Stimulated activated CD8-positive, alpha-beta memory T cell treated with anti-CD3 and anti-CD28 coated beads, Interleukin-4, amount 100 ng/mL, for 4 hours (primary cell): ENCODE measurements at places on chromosomes 6 and 20.

GRCh38 chr20:43681468-43681942 is 14.6 kb downstream of the MYBL2 start:
- no peak for DNase-seq

DNA sequence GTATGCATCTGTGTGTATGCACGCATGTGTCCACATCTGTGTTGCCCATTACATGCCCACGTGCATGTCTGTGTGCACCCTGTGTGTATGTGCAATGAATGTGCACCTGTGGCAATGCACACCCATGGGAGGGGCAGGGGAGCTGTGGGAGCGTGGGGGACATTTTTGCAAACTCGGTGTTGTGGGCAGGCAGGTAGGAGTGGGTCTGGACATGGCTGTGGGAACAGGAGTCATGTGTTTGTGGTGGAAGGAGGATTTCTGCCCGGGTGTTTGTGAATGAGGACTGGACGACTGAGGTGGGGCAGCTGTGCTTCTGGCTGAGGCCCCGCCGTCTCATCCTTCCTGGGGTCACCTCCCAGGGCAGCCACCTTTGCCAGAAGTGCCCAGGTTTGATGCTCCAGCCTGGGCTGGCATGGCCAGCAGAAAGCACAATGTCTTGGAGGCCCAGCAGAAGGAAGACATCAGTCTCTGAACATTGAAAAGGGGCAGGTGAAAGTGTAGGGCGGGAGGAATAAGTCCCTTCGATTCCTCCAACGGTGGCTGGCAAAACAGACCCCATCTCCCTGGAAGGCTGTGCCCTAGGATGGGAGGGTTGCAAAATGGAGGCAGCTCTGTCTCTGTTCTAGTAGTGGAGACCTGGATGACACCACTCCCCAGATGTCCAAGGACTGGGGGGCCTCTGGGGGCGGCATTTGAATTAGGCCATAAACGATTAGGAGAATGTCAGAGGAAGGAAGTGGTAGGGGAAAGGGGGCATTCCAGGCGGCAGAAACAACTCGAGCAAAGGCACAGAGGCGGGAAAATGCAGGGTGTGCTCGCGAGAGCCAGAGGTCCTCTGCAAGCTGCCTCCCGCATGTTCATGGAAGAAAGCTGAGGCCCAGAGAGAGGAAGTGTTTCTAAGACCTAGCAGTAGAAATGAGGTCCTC is 19.1 kb upstream of the ARMC12 start:
- DNase-seq = no peak

GRCh38 chr6:108363113-108363512 is 68.3 kb downstream of the AFG1L start:
- DNase-seq = no peak

GRCh38 chr20:37500311-37500710 is 20.7 kb upstream of the NNAT start:
- no peak for DNase-seq

DNA sequence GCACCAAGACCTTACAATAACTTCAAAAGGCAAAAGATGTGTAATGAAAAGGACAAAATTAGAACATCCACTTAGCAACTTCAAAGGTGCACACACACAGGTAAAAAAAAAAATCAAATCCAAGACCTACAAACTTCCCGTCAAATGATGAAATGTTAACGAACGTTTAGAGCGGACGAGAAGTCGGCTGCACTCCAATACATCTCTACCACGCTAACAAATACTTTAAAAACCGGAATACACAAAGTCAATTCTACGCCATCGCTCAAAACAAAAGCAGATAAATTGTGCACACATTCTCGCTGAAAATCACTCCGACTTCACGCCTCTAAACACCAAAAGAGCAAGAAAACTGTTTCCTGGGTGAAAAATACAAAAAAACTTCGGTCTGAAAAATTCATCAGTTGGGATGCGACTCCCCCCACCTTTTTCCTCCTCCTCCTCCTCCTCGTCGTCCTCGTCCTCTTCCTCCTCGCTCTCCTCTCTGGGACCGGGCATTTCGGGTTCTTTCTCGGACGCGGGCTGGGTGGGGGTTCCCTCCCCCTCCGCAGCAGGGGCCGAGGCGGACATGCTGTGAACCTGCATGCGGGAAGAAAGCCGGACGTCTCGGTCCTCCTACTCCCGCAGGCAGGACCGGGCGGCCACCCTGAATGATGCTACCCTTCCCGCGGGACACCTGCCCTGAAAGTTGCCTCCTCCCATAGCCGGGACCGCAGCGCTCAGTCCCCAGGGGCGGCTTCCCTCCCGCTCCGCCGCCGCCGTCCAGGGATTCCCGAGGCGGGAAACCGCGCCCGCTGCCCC is 712 bp downstream of the DEK start:
- no peak for DNase-seq

DNA sequence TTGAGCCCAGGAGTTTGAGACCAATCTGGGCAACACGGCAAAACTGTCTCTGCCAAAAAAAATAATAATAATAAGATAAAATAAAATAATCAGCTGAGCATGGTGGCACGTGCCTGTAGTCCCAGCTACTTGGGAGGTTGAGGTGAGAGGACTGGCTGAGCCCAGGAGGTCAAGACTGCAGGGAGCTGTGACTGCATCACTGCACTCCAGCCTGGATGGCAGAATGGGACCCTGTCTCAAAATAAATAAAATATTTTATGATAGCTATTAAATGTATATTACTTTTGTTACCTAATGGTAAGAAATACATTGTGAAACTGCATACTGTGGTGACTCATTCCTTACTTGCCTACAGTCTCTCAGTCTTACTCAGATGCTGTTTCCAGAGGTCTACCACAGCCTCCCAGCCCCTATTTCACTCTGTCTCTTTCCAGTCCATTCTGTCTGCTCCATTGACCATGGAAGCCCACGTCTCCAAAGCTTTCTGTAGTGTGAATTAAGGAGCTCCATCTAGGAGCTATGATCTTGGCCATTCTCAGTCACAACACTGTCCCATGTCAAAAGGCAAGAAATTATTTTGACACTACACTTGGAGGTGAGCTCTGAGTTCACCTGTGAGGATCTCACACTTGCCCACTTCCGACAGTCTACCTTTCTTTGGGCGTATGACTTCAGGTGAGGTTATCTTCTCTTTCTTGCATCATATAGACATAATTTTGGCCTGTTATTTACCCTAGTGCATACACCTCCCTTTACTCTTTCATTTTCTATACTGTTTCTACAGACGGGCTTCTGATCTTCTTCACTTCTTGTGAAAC is 22.4 kb upstream of the SNX9 start:
- DNase-seq = no peak

- DNase-seq = no peak
These were observed 291.2 kb upstream of the HS3ST5 start for GRCh38 chr6:114634016-114634415.

DNA sequence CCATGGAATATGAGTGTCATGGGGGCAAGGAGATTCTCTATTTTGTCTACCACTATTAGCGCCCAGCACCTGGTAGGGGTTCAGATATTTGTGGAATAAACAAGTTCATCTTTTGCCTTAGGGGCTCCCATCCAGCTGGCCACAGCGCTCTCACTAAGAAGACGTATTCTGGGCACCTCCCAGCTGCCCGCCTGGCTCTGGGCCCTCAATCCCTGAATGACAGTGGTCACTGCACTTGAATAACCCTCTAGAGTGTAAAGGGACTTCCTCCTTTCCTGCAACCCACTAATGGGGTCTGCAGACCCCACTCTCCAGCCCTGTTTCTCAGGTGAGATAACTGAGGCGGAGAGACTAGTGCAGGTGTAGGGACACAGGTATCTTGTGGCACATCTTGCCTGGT is 36.2 kb downstream of the SNX5 start:
- DNase-seq = no peak

DNA sequence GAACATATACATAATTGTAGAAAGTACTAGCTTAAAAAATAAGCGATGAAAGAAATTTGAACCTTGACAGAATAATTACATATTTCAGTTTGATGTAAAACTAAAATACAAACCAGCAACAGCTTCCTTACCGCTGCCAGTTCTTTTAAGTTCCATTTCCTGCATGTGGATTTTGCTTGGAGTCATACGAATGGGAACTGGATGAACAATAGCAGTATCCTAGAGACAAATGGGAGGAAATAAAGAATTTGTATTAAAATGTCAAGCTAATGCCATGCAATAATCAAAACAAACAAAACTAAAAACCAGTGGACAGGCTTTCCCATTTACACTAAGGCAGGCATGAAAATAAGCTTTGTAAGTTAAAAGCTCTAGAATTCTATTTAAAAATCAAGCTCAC is 67.1 kb downstream of the REPS1 start:
- no peak for DNase-seq

DNA sequence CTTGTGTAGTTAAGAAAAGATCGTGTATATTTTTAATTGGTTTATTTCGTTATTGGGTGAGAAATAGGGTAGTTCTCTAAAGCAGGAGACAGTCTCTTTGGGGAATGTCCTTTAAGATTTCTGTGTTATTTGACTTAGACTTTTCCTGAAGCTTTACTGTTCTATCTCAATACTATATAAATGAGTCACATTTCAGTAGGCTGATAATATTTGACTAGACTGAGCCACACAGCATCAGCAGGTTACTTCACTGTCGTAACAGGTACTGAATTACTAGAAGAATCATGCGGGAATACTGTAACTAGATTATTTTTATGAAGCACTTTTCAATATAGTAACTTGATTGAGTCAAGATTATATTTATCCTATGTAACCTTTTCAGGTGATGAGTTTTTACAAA is 1.4 kb downstream of the SMAP1 start:
- DNase-seq = no peak

GRCh38 chr20:14986026-14986655 is 648.7 kb upstream of the FLRT3 start:
- no peak for DNase-seq

DNA sequence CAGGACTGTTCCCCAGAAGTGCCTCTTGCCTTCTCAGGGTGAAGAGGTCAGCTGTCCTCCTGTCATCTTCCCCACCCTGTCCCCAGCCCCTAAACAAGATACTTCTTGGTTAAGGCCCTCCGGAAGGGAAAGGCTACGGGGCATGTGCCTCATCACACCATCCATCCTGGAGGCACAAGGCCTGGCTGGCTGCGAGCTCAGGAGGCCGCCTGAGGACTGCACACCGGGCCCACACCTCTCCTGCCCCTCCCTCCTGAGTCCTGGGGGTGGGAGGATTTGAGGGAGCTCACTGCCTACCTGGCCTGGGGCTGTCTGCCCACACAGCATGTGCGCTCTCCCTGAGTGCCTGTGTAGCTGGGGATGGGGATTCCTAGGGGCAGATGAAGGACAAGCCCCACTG is 9.8 kb downstream of the PI16 start:
- no peak for DNase-seq

DNA sequence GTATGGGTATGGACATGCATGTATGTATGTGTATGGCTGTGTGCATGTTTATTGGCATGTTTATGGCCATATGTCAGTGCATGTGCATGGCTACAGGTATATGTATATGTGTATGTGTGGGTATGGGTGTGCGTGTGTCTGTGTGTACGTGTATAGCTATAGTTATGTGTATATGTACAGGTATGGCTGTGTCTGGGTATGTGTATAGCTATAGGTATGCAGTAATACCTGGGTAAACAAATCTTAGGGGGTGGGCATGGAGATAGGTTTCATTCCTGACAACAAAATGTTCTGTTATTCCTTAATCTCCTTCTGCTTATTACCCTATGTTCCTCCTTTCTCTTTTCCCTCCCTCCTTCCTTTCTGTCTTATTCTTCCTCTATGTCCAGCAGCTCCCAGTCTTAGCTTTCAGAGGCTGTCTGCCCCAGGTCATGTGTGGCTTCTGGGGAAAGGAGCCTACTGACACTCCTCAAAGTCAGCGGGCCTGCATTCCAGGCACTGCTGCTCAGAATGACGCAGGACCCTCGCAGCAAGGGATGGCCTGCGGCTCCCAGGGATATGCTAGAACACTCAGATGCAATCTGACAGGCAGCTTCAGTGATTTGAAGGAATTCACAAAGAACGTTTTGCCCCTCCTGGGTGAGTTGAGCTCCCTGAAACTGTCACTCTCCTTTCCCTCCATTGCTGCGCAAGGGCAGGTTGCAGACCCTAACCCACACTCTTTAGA is 139.3 kb upstream of the PHACTR1 start:
- no peak for DNase-seq

DNA sequence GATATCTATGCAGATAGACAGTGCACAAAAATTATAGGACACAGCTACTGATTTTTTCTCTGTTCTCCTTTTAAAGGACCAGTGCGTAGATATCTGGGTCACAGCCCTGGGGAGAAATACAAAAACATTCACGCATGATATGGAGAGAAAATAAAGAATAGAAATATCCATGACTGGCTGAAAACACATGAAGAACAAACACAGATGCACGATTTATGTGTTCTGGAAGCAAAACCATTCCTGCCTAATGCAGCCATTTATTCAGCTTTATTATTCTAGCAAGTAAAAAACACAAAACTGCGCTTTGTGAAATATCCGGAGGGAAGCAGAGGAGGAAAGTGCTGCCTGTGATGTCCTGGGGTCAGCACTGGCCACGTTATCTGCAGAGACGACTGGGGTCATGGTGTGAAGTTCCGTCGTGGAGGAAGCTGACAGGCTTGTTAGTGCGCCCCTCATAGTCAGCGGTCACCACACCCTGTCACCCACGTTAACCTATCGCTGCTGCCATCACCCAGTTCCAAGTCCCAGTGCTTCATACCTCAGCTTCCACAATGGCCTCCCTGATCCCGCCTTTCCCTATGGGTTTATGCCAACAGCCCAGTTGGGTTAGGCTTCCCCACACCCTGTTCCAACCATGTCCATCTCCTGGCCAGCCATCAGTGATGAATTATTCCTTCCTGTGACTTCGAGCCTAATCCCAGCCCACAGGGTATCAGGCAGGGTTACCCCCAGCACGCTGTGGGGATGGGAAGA is 86.6 kb upstream of the RPS6KA2 start:
- DNase-seq = no peak

GRCh38 chr6:91860541-91861335 is 1273.9 kb upstream of the MAP3K7 start:
- no peak for DNase-seq

- no peak for DNase-seq
These were observed 35.1 kb downstream of the TPD52L1 start for GRCh38 chr6:125188594-125189203.

GRCh38 chr20:47705497-47705856 is 79.8 kb downstream of the SULF2 start:
- no peak for DNase-seq

DNA sequence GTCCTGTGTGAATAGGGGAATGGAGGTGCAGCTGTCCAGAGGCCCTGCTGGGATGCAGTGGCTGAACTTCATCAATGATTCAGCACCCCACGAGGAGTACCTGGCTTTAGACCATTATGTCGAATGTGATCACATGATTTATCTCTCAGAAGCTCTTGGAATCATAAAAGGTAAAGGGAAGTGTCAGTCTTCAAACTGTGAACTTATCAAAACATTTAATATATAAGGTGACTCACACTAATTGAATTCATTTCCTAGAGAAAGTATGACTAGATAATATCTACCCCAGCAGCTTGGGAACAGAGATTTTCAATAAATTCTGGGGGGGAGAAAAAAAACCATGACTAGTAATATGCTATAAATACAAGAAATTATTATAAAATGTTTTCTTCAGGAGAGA is 29.5 kb downstream of the ALDH8A1 start:
- DNase-seq = no peak

GRCh38 chr6:116402108-116402937 is 31.6 kb downstream of the DSE start:
- DNase-seq = no peak
